Adrenal gland (tissue), 19 donors: ENCODE measurements at places on chromosomes 6 and 20. TPM values are rescaled to one million over a fixed set of nuclear protein-coding genes. Genes with fewer than 3 reads are reported as not detected.

The OARD1 gene
- total RNA-seq, result 16.6 TPM

The MPIG6B gene
- total RNA-seq, result not detected

The UBE2C gene
- 2.2 TPM for total RNA-seq

The SLC17A3 gene
- total RNA-seq, result 0.81 TPM

GRCh38 chr6:44738601-44739146, 351.2 kb downstream of the CDC5L start:
- no peak overlapping the region for H3K4me3 ChIP-seq
- H3K4me1 ChIP-seq, result no peaks in the 10 kb centered on the region
- peak; percentile 62 for DNase-seq

DNA sequence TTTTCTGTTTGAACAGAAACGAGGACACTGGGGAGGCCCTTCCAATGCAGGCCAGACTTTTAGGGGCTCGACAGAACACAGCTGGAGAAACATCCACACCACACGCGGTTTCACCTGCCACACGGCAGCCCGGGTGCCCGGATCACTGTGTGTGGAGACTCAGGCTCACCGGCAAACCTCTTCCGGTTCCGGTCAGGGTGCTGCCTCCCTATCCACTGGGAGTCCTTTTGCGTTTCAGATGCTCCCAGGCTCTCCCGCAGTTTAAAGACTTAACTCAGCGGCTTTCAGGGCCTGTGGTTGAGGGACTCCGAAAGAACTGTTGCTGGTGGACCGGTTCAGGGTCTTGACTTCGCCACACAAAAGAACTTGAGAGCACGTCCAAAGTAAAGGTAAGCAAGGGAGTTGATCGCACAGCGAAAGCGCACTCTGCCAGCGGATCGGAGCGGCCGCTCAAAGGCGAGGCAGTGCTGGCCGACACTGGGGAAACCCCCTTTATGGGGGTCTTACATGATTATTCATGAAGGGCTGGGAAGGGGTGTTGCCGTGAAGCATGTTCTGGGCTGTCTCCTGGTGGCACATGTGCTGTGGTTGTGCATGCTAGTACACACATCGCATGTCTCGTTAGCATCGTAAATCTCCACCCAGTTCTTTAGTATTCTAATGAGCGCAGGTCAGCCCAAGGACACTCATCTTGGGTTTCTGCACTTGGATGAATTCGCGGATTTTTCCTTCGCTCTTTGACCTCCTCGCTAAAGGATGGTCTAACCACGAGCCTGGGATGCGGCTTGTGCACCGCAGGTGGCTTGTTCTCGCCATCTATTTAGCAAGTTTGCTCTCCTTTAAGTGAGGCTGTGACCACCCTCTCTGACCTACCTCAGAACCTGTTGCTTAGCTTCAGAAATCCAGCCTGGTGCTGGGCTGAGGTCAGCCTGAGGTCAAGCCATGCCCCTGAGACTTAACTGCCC, 180.3 kb downstream of the CDH26 start:
- no peaks in the 10 kb centered on the region for H3K36me3 ChIP-seq
- H3K4me1 ChIP-seq, result no peaks in the 10 kb centered on the region
